ENCODE measurements at places on chromosomes 7 and 10. TPM values are rescaled to one million over a fixed set of nuclear protein-coding genes. Genes with fewer than 3 reads are reported as not detected.

The ANKRD61 gene
- not detected for total RNA-seq

The CFAP46 gene
- total RNA-seq: 1.5 TPM

The LIPJ gene
- not detected for total RNA-seq

The CYP2C8 gene
- total RNA-seq: not detected

The PNLIPRP3 gene
- not detected for total RNA-seq

The OR9A2 gene
- total RNA-seq: not detected

The CTAGE4 gene
- total RNA-seq: not detected

The CAV2 gene
- total RNA-seq: 275 TPM

The TAS2R41 gene
- not detected for total RNA-seq

The ODAD2 gene
- total RNA-seq: 0.98 TPM

All from vein endothelial cell (primary cell).